PC-9 (cell line): ENCODE measurements at places on chromosomes 16 and 17.
A peak's percentile ranks its signal among the peaks of the same experiment; 100 is the strongest.

- DNase-seq: peak; percentile 95
Observed at GRCh38 chr17:38703742-38704605, 1.1 kb upstream of the MLLT6 start.

GRCh38 chr17:69093279-69093789 is 32.6 kb upstream of the ABCA9 start:
- no peak for DNase-seq

GRCh38 chr17:55254375-55254774 is 10.4 kb upstream of the HLF start:
- no peak for DNase-seq

DNA sequence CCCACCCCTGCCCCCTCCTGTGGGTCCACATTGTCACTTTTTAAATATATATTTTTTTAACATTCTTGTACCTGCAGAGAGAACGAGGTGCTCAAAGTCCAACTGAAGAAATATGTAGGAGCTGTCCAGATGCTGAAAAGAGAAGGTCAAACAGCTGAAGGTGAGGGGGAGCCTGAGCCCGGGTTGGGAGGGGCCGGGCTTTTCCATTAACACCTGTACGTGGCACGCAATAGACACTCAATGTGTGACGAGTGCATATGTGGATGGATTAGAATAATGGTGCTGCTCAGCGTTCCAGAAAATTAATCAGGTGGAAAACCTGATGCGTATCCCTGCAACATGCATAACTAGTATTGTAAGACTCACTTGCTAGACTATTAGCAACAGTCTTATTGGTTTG is 223.0 kb downstream of the SNX29 start:
- DNase-seq: no peak

DNA sequence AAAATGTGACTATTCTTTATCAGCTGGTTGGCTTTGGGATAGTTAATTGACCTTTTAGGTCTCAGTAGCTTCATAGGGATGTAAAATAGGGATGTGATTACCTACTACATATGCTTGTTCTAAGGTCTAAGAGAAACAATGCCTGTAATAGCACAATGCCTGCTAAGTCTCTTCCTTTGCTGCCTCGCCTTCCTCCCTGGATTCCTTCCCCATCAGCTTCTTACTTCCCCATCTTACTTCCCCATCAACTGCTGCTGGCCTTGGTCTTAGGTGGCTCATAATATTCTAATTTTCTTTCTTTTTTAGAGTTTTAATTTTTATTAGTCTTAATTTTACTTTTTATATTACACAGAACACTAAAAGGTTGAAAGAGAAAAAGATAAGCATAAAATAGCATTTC is 59.2 kb upstream of the GOT2 start:
- DNase-seq: no peak
